CD4-positive, alpha-beta T cell treated with Interleukin-17A for 4 hours (primary cell): ENCODE measurements at places on chromosomes 5 and 9.
A peak's percentile ranks its signal among the peaks of the same experiment; 100 is the strongest.

GRCh38 chr5:148799737-148800527, 26.5 kb upstream of the ADRB2 start:
- DNase-seq = no peak

DNA sequence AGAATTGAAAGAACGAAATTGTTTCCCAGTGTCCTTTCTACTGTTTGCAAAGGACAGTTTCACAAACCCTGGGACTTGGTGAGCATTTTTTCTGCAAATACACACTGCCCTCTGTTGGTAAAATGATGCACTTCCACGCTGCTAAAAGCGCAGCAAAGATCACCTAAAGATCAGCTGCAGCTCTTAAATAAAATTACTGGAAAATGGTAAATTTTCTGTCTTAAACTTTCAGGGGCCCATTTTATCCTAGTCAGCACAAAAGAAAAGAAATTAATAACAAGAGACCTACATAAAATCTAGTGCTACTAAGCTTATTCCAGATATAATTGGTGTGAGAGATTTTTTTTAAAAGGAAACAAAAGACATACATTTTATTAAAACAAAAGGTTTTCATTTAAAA, 566.0 kb downstream of the CAAP1 start:
- DNase-seq = no peak

- DNase-seq = peak; percentile 8
Observed at GRCh38 chr5:32018476-32019436, 155.4 kb downstream of the GOLPH3 start.

GRCh38 chr5:89090037-89090436, 207.1 kb upstream of the MEF2C start:
- DNase-seq = no peak

- DNase-seq = no peak
Observed at GRCh38 chr9:79116709-79117108, 455.1 kb upstream of the TLE4 start.

GRCh38 chr5:30832519-30832918, 361.0 kb upstream of the CDH6 start:
- DNase-seq = no peak

DNA sequence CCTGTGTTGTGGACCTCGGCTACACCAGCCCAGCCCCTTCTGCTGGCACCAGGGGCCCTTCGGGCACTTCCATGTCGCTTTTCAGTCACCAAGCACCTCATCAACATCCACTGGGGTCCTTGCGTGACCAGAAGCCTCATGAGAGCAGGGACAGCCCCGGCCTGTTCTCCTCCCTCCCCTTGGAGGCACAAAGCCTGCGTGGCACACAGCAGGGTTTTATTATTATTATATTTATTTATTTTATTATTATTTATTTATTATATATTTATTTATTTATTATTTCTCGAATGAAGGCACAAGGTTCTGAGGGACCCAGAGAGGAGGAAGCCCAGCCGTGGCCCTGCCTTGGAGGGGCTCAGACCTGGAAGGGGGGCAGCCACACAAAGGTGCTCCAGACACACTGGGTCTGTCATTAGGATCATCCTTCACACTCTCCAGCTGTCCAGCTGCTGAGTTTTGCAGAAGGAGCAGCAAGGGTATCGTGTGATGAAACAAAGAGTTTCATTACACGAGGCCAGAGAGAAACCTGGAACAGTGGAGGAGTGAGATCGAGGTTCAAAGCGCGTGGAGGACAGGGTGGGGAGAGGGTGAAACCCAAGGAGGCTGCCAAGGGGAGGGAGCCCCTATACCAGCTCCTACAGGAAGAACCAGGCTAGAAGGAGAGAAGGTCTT, 5.2 kb downstream of the VAV2 start:
- no peak for DNase-seq

GRCh38 chr5:20335978-20336377, 348.0 kb upstream of the CDH18 start:
- no peak for DNase-seq

DNA sequence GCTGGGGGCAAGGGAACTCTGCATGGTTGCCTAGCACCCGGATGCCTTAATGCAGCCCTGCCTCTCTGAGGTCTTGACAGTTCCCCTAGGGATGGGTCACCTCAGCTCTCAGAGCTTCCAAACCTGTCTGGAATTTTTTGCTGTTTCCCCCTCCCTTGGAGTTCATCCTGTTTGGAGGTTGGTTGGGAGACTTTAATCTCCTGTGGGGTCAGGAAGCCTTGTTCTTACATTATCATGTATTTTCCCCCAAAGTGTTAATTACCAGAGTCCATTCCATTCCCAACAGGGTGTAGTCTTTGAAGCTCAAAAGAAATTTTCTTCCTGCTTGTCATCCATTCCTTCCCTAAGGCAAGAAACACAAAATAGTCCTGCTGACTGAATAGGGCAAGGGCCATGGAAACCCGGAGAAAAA, 150.3 kb upstream of the SPRY4 start:
- DNase-seq = no peak

DNA sequence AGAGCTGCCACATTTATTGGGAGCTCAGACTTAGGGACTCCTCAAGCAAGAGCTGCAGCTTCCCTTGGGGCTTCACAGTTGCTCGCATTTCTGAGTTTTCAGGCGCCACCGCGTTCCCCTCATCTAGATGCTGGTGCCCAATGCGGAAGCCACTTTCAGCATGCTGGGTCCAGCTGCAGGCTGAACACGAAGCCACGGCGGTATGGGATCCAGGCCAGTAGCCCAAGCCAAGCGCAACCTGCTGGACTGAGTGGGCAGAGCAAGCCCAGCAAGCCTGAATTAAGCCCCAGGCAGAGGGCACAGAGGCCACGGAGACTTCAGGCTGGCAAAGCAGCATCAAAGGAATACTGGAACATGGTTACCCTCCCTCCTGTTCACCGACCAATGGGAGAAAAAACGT, 391.5 kb downstream of the HTR1A start:
- no peak for DNase-seq

DNA sequence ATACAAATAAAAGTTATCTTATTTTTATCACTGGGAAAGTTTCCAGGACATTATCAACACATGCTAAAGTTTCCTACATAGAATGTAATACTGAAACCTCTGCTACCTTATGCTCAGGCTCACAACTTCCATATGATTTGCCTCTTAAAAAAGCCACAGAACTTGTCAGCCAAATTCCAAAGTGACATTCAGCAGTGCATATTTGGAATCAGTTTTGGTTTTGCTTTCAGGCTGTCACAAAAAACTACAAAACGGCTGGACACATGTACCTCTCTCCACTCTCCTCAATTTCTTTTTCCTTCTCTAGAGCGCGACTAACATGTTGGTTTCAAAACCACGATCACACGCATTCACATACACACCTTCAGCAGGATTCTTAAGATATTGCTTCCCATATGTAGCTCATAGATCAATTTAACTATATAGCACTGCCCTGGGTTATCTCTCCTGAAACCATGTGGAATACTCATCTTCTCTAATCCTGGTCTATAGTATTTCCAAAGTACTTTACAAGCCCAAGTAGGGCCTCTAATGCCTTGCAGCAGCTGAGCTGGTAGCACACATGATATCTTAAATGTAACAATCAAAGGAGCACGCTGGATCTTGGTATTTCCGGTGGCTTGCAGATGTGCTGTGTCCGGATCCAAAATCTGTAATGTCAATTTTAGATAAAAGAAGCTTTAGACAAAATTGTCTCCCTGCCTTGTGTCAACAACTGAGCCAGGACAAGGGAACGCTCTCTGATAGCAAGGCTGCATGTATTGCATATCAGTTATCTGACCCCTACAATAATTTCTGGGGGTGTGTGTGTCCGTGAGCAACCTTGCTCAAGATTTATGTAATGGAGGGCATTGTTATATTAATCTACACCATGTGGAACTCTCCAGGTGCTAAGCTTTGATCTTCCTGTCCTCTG, 203.2 kb downstream of the DMRT2 start:
- DNase-seq = no peak

- DNase-seq = no peak
Observed at GRCh38 chr5:129367883-129368282, 92.2 kb upstream of the ADAMTS19 start.

DNA sequence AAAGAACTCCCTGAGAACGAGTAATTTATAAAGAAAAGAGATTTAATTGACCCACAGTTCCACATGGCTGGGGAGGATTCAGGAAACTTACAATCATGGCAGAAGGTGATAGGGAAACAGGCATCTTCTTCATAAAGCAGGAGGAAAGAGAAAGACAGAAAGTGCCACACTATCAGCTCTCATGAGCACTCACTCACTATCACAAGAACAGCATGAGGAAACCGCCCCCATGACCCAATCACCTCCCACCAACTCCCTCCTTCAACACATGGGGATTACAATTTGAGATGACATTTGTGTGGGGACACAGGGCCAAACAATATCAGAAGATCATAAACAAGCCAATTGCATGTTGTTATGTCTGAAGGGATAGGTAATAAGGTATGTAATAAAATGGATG, 935.9 kb upstream of the COX7C start:
- no peak for DNase-seq

GRCh38 chr9:18893491-18893890, 139.5 kb downstream of the SAXO1 start:
- no peak for DNase-seq

- no peak for DNase-seq
Observed at GRCh38 chr9:21336457-21336856, 1.3 kb upstream of the KLHL9 start.

DNA sequence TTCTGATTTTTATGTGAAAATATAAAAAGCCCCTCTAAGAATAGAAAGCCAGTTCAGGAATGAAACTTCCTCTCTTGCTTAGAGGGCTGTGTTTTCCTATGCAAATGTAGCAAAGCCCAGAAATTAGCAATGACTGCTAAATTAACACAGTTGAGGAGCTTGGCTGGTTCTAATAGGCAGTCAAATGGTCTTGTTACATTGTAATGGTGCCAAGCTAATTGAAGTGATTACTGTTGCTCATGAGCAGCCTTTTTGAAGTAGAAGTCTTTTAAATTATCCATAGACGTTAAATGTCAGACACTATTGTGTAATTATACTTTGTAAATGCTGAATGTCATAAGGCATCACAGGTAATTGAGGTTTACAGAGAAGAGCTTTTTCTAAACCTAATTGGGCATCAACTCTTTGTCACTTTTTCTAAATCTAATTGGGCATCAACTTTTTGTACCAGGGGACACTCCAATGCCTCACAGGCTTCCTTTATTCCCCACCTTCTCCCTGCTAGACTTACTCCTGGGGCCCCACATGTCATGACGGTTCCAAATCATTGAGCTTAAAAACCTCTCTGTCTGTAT, 229.1 kb downstream of the PSAT1 start:
- no peak for DNase-seq

DNA sequence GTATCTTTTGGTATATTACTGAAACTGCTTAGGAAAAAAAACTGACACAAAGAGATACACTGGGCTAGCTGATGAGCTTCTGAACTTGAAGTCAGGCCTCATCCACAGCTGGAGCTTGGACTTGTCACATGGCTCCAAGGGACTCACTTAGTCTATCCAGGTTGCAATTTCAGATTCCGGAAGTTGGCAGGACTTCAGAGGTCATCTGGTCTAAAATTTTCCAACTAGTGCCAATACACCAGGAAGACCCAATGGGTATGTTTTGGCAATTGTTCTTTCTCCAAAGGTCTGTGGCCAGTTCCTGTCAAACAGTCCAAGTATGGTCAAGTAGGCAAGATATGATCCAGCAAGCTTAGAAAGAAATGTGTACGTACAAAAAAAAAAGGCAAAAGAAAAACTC, 36.7 kb downstream of the MRPS27 start:
- DNase-seq = no peak

DNA sequence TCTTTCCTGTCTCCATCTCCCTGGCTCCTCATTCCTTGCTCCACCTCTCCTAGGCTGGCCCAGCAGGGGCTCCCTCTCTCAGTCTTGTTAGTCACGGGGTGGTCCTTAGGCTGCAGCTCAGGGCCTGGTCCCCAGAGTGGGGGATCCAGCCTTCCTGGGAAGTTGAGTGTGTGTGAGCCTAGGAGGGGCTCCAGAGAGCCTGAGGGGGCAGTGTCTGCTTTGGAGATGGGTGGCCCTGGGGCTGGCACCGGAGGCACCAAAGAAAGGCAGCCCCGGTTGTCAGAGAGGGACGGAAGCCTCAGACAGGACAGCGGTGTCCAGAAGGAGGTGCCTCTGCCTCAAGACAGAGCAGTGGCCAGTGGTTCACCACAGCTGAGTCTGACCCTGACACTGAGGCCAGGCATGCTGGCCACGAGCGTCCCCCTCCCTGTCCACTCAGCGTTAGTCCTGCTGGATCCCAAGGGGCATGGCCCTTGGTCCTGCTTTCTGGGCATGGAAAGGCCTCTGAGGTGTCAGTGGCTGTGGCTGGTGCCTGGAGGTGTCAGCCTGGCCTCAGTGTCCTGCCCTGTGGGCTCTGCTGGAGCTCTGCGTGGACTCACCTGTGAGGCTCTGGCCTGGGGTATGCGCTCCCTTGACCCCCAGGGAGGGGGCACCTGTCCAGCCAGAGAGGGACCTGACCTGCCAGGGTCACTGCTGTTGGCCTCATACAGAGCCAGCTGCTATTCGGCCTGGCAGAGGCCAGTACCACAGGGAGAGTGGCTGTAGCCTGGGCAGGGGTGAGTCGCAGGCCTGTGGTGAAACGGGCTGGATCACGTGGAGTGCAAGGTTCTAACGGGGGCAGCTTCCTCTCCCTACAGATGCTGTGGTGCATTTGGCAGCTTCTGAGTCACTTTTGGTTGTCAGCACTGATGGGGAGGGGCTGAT, 130.6 kb downstream of the CACNA1B start:
- no peak for DNase-seq

DNA sequence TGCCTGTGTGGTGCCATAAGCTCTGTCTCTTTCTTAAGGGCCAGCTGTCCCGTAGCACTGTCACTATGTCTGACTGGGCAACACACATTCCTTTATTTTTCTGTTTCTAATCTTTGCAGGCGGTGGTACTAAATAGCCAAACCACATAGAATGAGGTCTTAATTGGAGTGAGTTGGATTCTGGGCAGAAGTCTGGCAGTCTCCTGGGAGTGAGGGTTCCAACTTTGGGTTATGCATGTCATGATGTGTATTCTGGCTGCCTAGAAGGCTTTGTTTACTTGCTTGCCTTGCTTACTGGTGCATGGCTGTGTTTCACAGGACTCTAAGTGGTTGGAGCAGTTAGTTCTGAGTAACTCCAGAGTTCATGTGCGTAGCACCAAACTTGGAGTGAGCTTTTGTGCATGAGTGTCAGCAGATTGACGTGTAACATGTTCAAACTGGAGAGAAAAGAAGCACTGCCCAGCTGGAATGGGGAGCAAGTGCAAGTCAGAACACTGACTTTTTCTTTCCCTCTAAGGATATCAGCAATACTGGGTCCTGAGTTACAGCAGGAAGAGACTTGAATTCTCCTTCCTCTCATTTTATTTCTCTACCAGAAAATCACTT, 185.8 kb downstream of the PCSK1 start:
- DNase-seq = no peak

GRCh38 chr5:177508221-177508611, 1.4 kb downstream of the DOK3 start:
- DNase-seq = no peak

DNA sequence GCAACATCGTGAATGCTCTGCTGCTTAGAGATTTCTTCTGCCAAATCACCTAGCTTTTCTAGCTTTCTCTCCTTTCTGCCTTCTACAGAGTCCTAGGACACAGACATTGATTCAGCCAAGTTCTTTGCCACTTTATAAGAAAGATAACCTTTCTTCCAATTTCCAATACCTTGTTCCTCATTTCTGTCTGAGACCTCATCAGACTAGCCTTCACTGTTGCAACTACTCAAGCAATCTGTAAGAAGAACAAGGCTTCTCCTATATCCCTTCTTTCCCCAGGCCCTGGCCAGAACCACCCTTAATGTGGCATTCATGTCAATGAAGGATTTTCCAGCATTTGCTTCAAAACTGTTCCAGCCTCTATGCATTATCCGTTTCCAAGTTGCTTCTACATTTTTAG, 24.3 kb downstream of the FBXO10 start:
- no peak for DNase-seq
